Osteocyte (in vitro differentiated cells): ENCODE measurements at places on chromosomes 11 and 22. TPM values are rescaled to one million over a fixed set of nuclear protein-coding genes. Genes with fewer than 3 reads are reported as not detected.

Gene ALG9
- 34.1 and 41.7 TPM in 2 replicates for total RNA-seq

Gene MAPK8IP2
- 2.8 and 3.6 TPM in 2 replicates for total RNA-seq

Gene OR8D1
- not detected in 2 replicates for total RNA-seq

Gene MMP8
- not detected in 2 replicates for total RNA-seq

Gene FKBP2
- 52.9 and 54.7 TPM in 2 replicates for total RNA-seq

DNA sequence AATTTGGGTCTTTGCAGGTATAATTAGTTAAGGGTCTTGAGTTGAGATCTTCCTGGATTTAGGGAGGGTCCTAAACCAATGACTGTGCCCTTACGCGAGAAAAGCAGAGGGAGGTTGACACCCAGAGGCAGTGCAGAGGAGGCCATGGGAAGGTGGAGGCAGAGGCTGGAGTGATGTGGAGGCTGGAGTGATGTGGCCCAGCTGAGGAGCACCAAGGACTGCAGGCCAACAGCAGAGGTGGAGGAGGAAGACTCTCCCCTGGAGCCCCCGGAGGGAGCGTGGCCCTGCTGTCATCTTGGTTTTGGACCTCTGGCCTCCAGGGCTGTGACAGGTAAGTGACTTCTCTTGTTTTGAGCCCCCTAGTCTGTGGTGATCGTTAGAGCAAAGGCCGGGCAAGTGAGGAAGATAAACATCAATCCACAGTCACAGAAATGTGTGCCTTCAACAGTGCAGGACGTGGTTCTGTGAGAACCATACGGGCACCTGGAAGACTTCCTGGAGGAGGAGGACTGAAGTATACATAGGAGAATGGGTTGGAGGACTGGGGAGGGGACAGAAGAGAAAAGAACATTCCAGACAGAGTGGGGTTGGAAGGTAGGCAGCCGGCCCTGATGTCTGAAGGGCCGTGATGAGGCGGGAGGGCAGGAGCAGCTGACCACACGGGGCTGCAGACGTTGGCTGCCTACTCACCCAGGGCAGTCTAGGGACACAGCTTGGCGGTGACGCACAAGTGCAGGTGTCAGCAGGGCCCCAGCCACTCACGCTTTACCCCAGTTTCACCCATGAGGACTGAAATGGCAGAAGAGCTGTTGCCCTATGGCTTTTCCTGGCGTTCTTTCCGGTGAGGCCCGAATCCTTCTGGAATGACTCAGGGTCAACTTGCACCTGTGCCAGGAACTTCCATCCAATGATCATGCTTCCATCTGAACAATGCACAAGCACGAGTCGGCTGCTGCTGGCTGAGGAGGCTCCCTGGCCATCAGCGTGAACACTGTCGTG lies 270.2 kb downstream of the CTTN start:
- DNase-seq, result no peak
- no peaks in the 10 kb centered on the region for H3K27me3 ChIP-seq
- H3K4me3 ChIP-seq, result no peak overlapping the region
- H3K36me3 ChIP-seq, result no peaks in the 10 kb centered on the region

Gene RAB3IL1
- 44.2 and 49.2 TPM in 2 replicates for total RNA-seq

DNA sequence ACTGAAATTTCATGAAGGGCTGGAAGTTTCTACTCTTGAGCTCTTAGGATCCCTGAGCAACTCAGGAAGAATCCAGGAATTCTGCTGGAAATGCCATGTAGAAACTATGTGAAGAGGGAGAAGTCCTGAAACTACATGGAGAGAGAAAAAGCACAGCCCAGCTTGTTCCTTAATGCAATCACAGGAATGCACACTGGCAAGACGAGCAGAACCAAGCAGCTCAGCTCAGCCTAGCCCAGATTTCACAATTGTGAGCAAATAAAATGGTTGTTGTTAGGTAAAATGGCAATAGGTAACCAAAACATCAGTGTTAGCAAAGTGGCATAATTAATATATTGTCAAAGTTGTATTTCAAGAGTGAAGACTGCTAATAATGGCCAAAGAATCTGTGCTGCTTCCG lies 28.1 kb downstream of the ZNF214 start:
- H3K36me3 ChIP-seq, result no peaks in the 10 kb centered on the region
- H3K27me3 ChIP-seq, result peaks cover 2% of the 10 kb centered on the region
- H3K4me3 ChIP-seq, result no peak overlapping the region
- H3K4me1 ChIP-seq, result peaks cover 18% of the 10 kb centered on the region
- DNase-seq, result no peak
- H3K27ac ChIP-seq, result no peak overlapping the region

GRCh38 chr11:20444535-20444934 lies 57.0 kb downstream of the PRMT3 start:
- DNase-seq, result no peak
- no peak overlapping the region for H3K27ac ChIP-seq

DNA sequence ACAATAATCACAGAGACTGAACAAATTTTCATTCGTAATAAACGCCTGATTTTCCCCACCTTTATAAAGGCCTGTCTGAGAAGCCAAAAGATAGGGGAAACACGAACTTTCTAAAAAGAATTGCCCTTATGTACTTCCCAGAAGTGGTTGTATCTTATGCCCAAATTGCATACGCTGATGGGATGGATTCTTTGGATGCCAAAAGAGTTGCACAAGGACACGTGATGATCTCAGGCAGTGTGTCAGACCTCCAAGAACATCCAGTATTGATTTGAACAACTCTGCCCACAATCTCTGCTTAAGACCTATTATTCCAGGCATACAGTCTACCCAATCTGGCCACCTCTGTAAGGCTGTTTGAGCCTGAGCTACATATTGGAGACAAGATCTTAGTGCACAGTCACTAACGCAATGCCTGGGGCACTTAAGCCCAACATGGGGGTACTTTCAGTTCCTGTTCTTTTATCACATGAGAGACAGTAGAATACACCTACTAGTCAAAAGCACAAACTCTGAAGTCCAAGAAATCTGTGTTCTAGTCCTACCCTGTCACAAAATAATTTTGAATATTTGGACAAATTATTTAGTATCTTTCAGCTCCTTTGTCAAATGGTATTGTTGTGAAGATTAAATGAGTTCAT lies 38.9 kb downstream of the OR10A6 start:
- no peaks in the 10 kb centered on the region for H3K27me3 ChIP-seq
- no peak for DNase-seq
- H3K4me1 ChIP-seq, result peaks cover 41% of the 10 kb centered on the region
- H3K36me3 ChIP-seq, result peaks cover 2% of the 10 kb centered on the region
- H3K4me3 ChIP-seq, result no peak overlapping the region
- peak overlapping the region; percentile 60 for H3K27ac ChIP-seq

DNA sequence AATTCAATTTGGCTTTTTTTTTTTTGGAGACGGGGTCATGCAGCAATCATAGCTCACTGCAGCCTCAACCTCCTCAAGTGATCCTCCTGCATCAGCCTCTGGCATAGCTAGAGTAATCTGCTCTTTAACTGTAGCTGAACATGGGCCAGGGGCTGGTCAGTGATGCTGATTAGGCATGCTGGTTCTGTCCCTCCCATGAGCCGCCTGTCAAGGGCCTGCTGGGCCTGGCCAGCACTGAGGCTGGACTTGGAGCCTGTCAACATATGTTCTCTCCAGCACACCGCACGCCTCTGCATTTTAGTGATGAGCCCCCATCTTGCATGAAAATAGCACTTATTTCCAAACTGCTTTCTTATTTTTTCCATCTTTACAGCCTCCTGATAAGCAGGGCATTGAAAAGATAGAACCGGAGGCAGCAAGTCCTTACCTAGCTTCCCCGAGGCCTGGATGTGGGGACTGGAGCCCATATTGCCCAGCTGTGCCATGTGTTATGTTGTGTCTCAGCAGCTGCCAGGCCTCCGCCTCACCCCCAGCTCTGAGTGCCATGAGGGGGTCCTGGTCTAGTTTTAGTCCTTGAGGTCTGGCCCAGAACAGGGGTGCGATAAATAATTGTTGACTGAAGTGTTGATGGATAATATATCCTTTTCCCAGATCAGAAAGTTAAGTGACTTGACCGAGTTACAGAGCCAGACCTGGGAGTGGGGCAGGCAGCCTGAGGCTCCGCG lies 80.0 kb downstream of the CTTN start:
- no peak overlapping the region for H3K4me3 ChIP-seq
- H3K36me3 ChIP-seq, result no peaks in the 10 kb centered on the region
- no peaks in the 10 kb centered on the region for H3K4me1 ChIP-seq

DNA sequence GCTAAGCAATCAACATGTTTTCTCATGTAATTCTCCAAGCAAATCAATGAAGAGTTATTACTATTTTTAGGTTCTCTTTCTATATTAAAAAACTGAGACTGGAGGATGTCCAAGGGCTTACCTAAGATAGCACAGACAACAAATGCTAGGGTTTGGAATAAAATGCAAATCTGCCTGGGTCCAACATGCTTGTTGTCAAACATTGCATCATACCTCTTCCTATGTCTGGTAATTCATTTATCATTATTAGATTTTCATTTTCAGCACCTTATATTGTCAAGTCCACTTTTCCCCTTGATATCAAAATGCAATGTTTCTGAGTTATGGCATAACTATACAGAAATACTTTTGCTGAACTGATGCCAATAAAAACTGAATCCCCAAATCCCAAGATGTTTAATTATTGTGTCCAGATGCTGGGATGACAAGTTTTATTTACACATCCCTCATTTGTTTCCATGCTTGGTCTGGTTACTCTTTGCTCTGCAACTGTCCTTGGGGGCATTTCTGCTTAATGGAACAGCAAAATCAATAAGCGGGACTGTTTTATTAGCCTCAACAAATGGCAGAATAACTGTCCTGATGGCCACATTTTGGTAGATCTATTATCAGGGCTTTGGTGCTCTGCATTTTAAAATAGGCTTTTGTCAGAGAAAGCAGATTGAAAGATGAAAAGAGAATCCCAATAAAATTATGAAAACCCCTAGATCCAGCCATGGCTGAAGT lies 86.0 kb downstream of the C11orf87 start:
- peak overlapping the region; percentile 8 for H3K27ac ChIP-seq
- H3K4me1 ChIP-seq, result peaks cover 21% of the 10 kb centered on the region
- DNase-seq, result no peak
- H3K4me3 ChIP-seq, result no peak overlapping the region
- H3K27me3 ChIP-seq, result no peaks in the 10 kb centered on the region

Gene OR51B5
- total RNA-seq, result not detected in 2 replicates

- peak overlapping the region; percentile 97 for H3K27ac ChIP-seq
- peak; percentile 92 for DNase-seq
- H3K27me3 ChIP-seq, result no peaks in the 10 kb centered on the region
- H3K36me3 ChIP-seq, result peaks cover 13% of the 10 kb centered on the region
- H3K4me1 ChIP-seq, result peaks cover 48% of the 10 kb centered on the region
- H3K4me3 ChIP-seq, result peak overlapping the region; percentile 89
Measured at GRCh38 chr11:102111011-102111786, 952 bp downstream of the YAP1 start.

GRCh38 chr11:114193730-114194679 lies 102.2 kb upstream of the NNMT start:
- H3K4me1 ChIP-seq, result peaks cover 44% of the 10 kb centered on the region
- H3K36me3 ChIP-seq, result peaks cover 20% of the 10 kb centered on the region
- no peaks in the 10 kb centered on the region for H3K27me3 ChIP-seq
- H3K27ac ChIP-seq, result no peak overlapping the region

Gene CREBZF
- total RNA-seq, result 38.0 and 44.7 TPM in 2 replicates

Gene OR4A16
- total RNA-seq, result not detected in 2 replicates

DNA sequence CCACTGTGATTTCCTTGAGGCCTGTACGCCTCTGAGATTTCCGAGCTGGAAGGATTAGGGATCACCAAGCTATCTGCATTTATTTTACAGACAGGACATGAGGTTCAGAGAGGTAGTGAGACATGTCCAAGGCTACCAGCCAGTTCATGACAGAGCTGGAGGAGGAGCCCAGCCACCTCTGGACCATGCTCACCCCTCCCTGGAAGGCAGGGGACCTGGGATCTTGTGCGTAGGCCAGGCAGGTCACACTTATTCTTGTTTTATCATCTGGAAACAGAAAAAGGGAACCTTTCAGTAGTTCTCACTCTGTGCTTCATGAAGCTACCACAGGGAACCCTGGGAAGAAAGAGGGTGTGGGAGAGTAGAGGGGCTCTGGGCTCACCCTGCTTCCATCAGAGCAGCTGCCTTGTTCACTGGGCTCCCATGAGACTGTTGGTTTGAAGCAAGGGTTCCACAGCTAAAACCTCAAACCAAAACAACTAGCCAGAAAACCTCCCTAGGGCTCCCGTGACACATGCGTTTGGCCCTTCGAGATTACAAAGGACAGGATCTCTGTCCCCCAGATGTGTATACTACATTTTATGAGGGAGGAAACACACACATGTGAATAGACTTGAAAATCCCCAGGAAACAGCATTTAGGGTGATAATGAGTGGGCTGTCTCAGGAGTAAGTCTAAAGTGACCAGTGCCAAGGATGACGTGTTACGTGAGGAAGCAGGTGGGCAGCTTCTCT lies 106.4 kb downstream of the DSCAML1 start:
- no peak overlapping the region for H3K27ac ChIP-seq
- peaks cover 21% of the 10 kb centered on the region for H3K27me3 ChIP-seq
- no peaks in the 10 kb centered on the region for H3K36me3 ChIP-seq
- no peaks in the 10 kb centered on the region for H3K4me1 ChIP-seq
- no peak overlapping the region for H3K4me3 ChIP-seq

- peaks cover 31% of the 10 kb centered on the region for H3K4me1 ChIP-seq
- H3K27ac ChIP-seq, result no peak overlapping the region
- peaks cover 19% of the 10 kb centered on the region for H3K36me3 ChIP-seq
- no peak overlapping the region for H3K4me3 ChIP-seq
- DNase-seq, result no peak
Measured at GRCh38 chr11:126403658-126404057, 48.2 kb downstream of the ST3GAL4 start.

GRCh38 chr11:14619603-14620531 lies 23.7 kb upstream of the PDE3B start:
- H3K27me3 ChIP-seq, result peaks cover 7% of the 10 kb centered on the region
- no peak overlapping the region for H3K27ac ChIP-seq
- H3K4me3 ChIP-seq, result no peak overlapping the region
- no peaks in the 10 kb centered on the region for H3K4me1 ChIP-seq
- no peak for DNase-seq
- no peaks in the 10 kb centered on the region for H3K36me3 ChIP-seq

- no peak for DNase-seq
- peaks cover 16% of the 10 kb centered on the region for H3K36me3 ChIP-seq
- H3K27ac ChIP-seq, result no peak overlapping the region
- H3K4me1 ChIP-seq, result peaks cover 18% of the 10 kb centered on the region
- no peaks in the 10 kb centered on the region for H3K27me3 ChIP-seq
Measured at GRCh38 chr22:21589396-21589795, 21.9 kb downstream of the UBE2L3 start.

DNA sequence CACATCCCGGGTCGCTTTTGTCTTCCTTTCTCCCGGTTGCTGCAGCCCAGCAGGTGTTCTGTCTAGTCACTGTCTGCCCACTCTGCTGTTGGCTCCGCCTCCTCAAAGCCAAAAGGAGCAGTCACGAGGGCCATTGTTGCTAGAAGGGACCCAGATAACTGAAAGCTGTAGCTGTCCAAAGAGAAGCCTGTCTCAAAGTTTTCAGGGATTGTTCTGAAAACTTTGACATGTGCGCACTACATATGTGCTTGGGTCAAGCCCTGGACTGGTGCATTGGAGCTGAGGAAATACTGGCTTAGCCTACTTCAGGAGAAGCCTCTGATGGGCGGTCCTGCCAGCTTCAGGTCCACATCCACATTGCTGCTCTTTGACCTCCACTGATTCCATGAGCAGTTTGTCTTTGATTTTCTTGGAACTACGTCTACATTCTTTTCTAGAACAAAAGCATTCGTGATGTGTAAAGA lies 8.8 kb upstream of the OR2AT4 start:
- no peak for DNase-seq
- H3K36me3 ChIP-seq, result no peaks in the 10 kb centered on the region
- H3K4me3 ChIP-seq, result no peak overlapping the region
- H3K4me1 ChIP-seq, result peaks cover 6% of the 10 kb centered on the region
- H3K27me3 ChIP-seq, result peaks cover 12% of the 10 kb centered on the region

- H3K27me3 ChIP-seq, result peaks cover 5% of the 10 kb centered on the region
- DNase-seq, result no peak
- no peak overlapping the region for H3K27ac ChIP-seq
- H3K4me1 ChIP-seq, result peaks cover 33% of the 10 kb centered on the region
- no peak overlapping the region for H3K4me3 ChIP-seq
- H3K36me3 ChIP-seq, result peaks cover under 1% of the 10 kb centered on the region
Measured at GRCh38 chr11:57275582-57275981, 38.5 kb upstream of the APLNR start.

Gene FREY1
- 0.81 and 1.5 TPM in 2 replicates for total RNA-seq
